ENCODE measurements at places on chromosomes 16 and 17.

DNA sequence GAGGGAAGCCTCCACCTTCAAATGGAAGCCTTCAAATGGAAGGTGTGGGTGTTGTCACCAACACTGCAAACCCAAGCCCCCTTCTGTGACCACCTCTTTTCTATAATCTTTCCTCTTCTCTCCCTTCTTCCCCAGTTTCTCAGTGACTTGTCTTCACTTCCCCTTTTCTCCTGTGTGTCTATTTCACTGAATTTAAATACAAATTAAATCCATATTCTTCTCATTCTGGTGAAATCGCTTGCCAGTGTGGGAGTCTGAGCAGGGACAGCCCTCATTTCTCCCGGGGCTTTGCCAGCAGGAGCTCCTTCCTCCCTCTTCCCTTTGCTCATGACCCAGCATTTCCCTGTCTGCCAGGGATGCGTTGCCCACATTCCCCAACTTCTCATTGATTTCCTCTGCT, 6.4 kb upstream of the ITGAX start:
- no peak for DNase-seq

GRCh38 chr16:87555647-87556046, 46.7 kb upstream of the JPH3 start:
- no peak for DNase-seq

DNA sequence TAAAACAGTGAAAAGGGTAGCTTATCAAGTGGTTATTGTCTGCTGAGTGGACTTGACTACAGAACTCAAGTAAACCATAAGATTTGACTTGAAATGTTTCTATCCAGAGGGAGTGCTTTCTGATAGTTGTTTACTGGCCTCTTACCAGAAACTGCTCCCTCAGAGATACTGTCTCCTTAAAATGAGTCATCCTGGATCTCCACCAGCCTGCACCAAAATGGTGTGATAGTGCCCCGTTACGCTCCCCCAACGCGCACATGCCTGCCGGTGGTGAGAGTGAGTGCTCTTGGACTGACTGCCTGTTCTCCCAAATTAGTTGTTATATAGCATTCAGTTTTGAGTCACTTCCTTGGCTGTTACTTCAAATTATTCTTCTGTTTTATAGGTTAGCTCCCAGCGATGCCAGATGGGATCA, 22.9 kb downstream of the PRCD start:
- peak; percentile 45 for DNase-seq

- no peak for DNase-seq
These were observed 4.9 kb downstream of the FBXO39 start for GRCh38 chr17:6780886-6781285.

GRCh38 chr16:51845586-51846305, 694.7 kb upstream of the SALL1 start:
- DNase-seq: no peak

DNA sequence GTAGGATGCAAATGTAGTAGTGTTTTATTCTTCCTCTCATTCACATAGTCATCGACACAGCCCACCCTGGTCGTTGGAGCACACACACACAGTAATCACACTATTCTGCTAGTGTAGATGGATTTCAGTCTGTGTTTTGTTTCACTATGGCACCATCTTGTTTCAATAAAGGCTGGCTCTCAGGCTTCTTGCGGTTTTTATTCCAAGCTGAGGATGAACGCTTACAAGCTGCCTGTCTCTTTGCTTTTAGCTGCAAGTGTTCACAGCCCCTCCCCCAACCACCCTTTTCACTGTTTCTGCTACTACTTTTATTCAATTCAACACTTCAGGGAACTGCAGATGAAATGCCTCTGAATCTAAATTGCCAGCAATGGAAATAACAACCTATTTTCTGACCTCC, 140.9 kb upstream of the PMFBP1 start:
- DNase-seq: no peak

- no peak for DNase-seq
These were observed 14.0 kb upstream of the CCL2 start for GRCh38 chr17:34241062-34241461.

Data from omental fat pad (tissue), 4 donors.